Pons (tissue), 1 donor: ENCODE measurements at places on chromosomes 4 and X.

DNA sequence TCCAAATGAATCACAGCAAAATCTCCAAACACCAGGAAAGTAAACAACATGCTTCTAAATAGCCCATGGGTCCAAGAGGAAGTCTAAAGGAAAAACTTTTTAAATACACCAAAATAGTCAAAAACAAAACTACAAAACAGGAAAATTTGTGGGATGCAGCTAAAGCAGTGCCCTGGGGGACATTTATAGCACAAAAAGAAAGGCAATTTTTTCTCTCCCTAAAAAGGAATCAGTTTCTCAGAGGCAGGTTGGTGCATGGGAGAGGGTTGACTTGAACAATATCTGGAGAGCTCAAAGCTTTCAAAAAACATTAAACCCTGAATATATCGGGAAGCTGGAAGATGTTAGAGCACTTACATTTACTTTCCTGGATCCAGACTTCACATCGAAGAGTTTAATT is 15.7 kb upstream of the DUSP9 start:
- DNase-seq: no peak

GRCh38 chrX:48714573-48714972 is 18.0 kb downstream of the SUV39H1 start:
- no peak for DNase-seq

- no peak for DNase-seq
Observed at GRCh38 chr4:174739576-174739975, 89.5 kb downstream of the GLRA3 start.

- DNase-seq: no peak
Observed at GRCh38 chr4:76515975-76516843, 81.2 kb downstream of the SHROOM3 start.

- DNase-seq: no peak
Observed at GRCh38 chrX:14694611-14695010, 165.3 kb downstream of the GLRA2 start.

DNA sequence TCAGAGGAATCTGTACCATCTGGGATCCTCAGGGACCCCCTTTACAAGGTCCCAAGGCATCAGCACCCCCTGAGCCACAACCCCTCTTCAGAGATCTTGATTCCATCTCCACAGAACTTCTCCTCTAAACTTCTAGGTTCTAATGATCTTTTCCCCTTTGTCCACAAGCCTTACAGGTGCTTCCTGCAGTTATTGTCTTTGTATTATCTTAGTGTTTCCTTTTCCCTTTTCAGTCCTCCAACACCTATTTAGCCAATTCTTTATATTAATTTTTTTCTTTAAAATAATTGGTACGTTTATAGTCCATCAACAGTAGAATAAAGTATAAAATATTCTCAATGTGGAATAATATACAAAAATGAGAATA is 35.2 kb upstream of the FAM241A start:
- DNase-seq: no peak

GRCh38 chr4:26175006-26175786 is 145.6 kb upstream of the RBPJ start:
- no peak for DNase-seq

GRCh38 chr4:76630741-76631140 is 195.7 kb downstream of the SHROOM3 start:
- no peak for DNase-seq

DNA sequence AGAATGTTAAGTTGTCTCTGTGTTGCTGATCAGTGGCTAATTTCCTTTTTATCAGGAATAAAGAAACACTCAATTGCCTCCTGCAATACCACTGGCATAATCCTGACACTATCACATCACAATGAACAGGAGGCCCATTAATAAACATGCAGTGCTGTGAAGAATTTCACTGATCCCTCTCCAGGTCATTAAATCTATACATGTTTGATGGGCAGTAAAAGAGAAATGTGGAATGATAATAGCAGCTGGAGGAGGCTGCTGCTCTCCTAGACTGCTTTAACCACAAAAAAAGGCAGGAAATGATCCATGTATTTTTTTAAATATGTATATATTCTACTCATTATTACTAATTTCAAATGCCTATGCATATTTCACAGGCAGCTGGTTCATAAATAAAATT is 202.1 kb downstream of the CENPC start:
- no peak for DNase-seq

DNA sequence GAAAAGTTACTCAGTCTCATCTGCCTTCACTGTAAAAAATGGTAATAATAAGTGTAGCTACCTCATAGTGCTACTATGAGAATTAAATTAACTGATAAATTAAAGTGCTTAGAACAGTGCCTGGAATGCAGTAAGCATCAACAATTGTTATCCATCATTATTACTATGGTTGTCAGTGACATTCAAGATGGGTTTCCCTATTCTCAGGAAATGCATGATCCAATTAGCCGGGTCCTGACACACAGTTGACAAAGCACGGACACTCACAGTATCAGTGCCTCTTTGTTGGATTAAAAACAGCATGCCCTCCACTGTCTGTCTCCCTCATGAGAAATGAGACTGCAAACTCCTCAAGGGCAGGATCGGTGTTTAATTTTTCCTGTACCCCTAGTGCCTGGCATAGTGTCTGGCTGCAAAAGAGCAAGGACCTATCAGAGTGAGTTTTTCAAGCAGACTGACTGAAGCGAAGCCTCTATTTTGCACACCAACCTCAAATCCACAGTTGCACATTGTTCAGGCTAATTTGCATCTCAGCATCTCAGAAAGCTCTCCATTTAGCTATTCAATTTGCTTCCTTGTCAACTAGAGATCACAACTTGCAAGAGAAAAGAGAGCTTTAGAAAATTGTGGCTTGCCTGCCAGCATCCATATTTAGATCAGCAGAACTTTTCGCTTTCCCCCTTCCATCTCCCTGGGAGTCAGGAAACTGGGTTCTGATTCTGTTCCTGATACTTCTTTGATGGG is 122.9 kb downstream of the LDB2 start:
- peak; percentile 61 for DNase-seq

GRCh38 chr4:112279025-112279881 is 6.5 kb downstream of the TIFA start:
- no peak for DNase-seq

DNA sequence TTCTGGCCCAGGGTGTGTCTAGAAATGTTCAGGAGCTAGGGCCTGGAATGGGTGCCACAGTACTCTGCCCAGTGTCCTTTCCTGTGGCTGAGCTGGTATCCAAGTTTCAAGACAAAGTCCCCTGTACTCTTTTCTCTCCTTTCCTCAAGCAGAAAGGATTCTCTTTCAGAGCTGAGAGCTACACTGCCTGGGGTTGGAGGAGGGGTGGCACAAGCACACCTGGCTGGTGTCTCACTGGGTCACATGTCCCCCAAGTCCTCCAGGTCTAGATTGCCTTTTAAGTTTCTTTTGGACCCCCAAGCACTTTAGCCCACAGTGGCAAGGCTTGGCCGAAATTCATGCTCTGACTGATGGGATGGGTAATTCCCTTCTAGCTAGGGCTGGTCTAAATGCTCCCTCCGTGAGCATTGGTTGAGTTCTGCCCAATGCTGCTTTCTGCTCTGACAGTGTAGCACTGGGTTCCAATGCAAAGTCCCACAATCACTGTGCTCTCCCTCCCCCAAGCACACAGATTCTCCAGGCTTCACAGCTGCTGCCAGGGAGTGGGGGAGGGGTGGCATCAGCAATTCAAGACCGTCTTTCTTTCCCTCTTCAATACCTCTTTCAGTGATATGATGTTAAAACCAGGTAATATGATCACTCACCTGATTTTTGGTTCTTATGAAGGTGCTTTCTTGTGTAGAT is 47.8 kb downstream of the BEX3 start:
- peak; percentile 33 for DNase-seq
